ENCODE measurements at places on chromosomes 7 and 10.

- DNase-seq: no peak
Measured at GRCh38 chr7:141541375-141541774, 9.8 kb upstream of the AGK start.

- DNase-seq: no peak
Measured at GRCh38 chr10:22342421-22342820, 2.9 kb upstream of the SPAG6 start.

DNA sequence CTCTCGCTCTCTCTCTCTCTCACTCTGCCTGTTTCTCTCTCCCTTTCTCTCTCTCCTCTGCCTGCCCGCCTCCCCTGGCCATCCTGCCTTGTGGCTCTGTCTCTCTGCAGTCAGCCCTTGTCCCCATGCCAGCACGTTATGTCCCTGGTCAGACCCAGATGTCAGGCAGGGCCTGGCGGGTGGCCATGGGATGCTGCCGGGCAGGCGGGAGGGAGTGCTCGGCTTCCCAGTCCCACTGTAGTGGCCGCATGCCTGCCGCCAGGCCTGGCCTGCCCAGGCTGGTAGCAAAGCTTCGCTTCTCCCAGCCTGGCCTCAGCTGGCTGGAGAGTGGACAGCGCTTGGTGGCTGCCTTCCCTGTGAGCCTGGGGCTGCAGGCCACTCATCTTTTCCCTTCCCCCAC lies 121.5 kb upstream of the ZNF716 start:
- DNase-seq: no peak

DNA sequence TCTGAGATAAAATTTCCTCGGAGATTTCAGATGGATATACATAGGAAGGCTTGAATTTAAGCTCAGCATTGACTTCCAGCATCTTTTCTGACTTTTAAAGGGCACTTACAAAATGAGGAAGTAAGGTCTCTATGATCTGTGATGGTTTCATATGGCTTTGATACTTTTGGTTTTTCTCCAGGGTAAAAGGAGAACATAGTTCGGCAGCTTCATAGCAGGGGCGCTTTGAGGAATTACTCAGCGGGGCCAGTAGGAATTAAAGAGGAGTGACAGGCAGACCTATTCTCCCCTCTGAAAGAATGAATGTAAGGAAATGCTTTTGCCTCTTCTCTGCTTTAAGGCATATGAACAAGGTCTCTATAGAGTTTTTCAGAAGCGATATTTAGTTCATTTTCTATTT lies 80.0 kb upstream of the PCDH15 start:
- no peak for DNase-seq

DNA sequence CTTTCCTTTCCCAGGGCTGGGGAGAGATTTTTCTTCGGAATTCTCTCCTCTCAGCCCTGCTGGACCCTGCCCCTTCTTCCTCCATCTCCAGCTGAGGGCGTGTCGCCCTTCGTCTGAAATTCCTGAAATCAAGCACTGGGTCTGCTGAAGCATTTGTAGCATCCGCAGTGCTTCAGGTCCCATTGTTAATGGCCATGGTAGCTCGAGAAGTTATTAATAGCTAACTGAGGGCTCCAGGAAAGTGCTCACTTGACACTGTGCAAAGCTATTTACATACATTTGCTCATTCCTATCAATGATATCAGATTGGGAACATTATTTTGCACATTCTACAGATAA lies 515 bp downstream of the FAM149B1 start:
- no peak for DNase-seq

- DNase-seq: no peak
Measured at GRCh38 chr7:114085313-114085591, 166.4 kb upstream of the PPP1R3A start.

- DNase-seq: no peak
Measured at GRCh38 chr7:50957431-50957830, 174.7 kb upstream of the GRB10 start.

DNA sequence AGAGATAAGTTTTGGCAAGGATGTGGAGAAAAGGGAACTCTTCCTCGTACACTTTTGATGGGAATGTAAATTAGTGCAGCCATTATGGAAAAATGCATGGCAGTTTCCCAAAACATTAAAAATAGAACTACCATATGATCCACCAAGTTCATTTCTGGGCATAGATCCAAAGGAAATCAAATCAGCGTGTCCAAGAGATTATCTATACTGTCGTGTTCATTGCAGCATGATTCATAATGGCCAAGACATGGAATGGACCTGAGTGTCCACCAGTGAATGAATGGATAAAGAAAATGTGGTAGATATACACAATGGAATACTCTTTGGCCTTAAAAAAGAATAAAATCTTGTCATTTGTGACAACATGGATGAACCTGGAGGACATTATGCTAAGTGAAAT lies 70.3 kb upstream of the RSU1 start:
- DNase-seq: no peak

- DNase-seq: no peak
Measured at GRCh38 chr10:70178139-70178725, 7.9 kb upstream of the SAR1A start.

GRCh38 chr10:84159076-84159685 lies 14.4 kb upstream of the GPR15LG start:
- no peak for DNase-seq

DNA sequence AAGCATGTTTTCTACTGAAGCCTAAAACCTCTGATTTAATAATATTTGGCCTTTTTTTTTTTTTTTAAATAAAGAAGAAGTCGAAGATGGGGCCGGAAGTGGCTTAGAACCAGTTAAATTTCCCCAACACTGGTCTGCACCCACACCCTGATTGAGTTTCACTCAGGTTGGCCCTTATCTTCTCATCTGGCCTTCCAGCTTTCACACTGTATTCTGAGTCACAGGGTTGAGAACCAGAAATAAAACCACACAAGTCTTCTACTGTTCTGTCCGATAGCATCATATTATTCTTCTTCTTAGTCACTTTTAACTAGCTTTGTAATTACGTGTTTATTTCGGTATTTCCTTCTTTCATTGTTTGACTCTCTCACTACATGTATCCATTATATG lies 9.9 kb downstream of the ZNF365 start:
- DNase-seq: peak; percentile 92

DNA sequence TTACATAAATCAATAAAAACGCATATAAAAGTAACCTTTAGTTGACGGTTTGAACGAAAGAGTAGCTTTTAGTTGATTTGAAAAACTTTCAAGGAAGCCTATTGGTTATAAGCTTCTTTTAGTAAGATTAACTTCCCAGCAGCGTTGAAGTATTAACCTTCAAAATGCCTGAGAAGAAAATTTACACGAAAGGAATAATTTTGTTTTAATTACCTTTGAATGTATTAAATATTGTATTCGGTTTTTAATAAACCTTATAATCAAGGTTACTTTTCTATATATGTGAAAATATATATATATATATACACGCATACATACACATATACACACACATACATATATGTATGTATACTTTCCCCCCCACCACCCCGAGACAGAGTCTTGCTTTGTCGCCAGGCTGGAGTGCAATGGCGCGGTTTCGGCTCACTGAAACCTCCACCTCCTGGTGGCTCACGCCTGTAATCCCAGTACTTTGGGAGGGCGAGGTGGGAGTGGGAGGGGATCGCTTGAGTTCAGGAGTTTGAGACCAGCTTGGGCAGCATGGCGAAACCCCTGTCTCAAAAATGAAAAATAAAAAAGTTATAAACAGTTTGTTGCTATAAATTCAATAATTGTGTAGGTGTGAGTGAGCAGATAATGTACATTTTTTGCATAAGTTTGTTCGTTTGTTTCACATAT lies 57.6 kb upstream of the EZH2 start:
- DNase-seq: peak; percentile 87

DNA sequence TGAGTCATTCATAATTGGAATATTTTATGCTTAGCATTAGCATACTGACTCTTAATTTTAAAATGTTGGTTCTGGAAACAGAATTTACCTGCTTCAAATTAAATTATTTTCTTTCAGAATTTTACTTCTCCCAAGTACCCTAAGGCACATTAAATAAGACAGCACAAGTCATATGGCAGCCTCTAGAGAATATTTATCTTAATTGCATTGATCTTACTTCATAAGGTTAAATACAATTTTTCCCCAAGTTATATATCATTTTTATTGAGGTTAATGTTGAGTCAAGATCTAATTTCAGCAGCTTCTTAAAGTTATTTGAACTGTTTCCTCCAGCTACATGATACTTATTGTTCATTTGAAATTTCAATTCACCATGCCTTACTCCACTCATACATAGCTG lies 123.1 kb upstream of the IMMP2L start:
- DNase-seq: no peak

DNA sequence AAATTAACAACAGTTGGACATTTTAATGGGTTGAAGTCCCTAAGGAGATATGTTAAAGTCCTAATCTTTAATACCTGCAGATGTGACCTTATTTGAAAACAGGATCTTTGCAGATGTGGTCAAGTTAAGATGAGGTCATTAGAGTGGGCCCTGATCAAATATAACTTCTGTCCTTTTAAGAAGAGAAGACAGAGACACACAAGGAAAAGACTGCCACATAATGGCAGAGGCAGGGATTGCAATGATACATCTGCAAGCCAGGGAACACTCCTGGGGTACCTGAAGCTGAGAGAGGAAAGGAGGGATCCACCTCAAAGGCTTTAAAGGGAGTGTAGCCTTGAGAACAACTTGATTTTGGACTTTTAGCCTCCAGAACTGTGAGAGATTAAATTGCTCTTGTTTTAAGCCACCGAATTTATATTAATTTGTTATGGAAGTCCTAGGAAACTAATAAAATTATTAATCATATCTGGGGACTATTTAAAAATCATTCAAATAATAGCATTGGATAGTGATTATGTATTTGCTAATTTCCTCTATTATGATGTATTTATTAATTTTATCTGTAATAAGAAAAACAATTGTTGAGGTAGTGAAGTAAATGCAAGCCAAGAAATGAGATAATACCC lies 700.0 kb upstream of the PCDH15 start:
- DNase-seq: peak; percentile 53

- no peak for DNase-seq
Measured at GRCh38 chr10:51079331-51079730, 5.0 kb downstream of the PRKG1 start.

DNA sequence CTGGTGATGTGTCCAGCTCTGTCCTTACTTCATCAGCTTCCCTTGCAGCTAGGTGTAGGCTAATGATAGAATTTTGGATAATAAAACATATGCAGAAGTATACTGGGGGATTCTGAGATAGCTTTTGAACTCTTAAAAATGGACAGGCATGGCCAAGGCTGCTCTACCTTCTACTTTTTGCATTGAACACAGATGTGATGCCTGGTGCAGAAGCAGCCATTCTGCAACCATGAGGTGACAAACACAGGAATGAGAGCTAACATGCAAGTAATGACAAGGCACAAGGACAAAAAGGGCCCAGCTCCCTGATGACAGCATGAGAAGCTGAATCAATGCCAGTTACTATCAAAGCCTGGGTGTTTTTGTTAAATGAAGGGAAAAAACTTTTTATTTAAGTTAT lies 686.5 kb upstream of the AUTS2 start:
- no peak for DNase-seq

- DNase-seq: peak; percentile 58
Measured at GRCh38 chr10:29998142-29998808, 61.1 kb downstream of the JCAD start.

DNA sequence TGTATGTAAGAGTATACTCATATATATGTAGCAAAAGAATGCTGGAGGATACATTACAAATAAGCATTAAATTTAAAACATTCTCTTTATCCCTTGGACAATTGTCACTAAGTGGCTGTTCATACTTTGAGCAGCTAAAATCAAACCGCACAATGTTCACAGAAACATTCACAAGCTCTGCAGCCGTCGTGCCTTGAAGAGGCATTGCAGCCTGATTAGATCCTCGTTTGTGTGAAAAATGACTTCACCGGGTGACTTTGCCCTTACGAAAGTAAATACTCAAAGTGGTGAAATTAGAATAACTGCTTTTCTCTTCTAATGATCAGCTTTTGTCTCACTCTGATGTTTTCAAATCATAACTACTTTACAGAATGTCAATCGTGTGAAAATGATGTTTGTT lies 319.0 kb downstream of the GFRA1 start:
- no peak for DNase-seq

- DNase-seq: no peak
Measured at GRCh38 chr10:14564268-14564744, 210.4 kb downstream of the FAM107B start.

- DNase-seq: peak; percentile 54
Measured at GRCh38 chr7:145016068-145016467, 180.2 kb upstream of the TPK1 start.

- DNase-seq: no peak
Measured at GRCh38 chr10:122544493-122544892, 16.1 kb upstream of the DMBT1 start.

DNA sequence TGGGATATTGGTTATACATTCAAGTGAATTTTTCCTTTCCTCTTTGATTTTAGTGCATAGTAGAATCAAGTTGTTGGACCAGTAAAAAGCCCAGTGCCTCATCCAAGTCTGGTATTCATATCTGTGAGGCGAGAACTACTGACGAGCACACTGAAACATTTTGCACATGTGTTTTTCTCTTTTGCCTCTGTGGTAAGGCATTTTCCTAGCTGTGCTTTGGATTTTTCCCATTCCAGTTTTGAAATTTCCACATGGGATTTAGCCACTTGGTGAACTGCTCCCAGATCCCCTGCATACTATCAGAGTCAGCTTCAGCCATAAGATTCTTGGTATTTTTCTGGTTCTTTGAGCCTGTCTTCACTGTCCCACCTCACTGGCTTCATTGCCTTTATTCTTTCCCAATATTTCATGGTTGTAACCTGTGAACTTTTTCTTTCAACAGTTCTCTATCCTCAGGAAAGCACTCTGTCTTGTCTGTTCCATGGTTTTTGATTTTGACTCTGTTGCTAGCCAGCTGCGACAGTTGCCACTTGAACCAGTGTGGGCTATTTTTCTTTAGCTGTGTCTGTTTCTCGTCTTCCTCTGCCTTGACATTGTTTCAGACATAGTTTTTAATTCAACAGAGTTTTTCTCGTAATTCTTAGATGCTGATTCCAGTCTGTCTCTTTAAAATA lies 239.0 kb downstream of the REEP3 start:
- no peak for DNase-seq

DNA sequence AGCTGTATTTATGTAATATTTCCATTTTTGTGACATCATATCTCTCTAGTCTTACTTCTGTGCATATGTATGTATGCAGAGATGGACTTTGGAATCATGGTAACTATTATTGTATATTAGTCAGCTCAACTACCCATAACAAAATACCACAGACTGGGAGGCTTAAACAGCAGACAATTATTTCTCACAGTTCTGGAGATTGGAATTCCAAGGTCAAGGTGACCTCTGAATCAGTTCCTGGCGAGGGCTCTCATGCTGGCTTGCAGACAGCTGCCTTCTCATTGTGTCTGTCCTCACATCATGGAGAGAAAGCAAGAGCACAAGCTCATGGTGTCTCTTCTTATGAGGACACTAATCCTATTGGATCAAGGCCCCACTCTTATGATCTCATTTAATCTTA lies 79.1 kb downstream of the RAMP3 start:
- no peak for DNase-seq

DNA sequence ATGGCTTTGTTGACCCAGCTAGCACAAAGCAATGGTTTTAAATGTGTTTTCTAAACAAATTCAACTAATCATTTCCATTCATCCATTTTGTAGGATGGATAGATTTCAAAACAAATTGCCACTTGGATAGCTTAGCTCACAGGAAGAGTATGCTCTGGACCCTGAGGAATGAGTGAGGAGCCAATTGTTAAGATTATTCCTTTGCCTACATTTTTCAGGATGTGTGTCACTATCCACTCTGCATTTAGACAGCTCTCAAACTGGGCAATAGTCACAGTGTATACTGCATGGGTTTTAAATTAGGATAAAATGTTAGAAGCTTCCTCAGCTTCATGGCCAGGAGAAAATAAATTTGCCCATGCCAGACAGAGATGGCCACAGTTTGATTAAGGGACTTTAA lies 605.6 kb upstream of the TEX47 start:
- no peak for DNase-seq

- DNase-seq: no peak
Measured at GRCh38 chr10:70785190-70785589, at the start of gene TBATA. Gene TBATA, minus strand, starts transcription at chr10:70785377. Its CDS starts 1,998 bp downstream, at chr10:70783379.
